Muscle of back (tissue), 13 donors: ENCODE measurements at places on chromosomes 11 and 22. TPM values are rescaled to one million over a fixed set of nuclear protein-coding genes. Genes with fewer than 3 reads are reported as not detected.

- no peak for DNase-seq
Measured at GRCh38 chr11:123139206-123139605, 55.8 kb downstream of the CLMP start.

- DNase-seq: no peak
Measured at GRCh38 chr22:27761000-27761399, 40.6 kb downstream of the MN1 start.

GRCh38 chr11:70272009-70272408 lies 1.5 kb downstream of the PPFIA1 start:
- DNase-seq: no peak

DNA sequence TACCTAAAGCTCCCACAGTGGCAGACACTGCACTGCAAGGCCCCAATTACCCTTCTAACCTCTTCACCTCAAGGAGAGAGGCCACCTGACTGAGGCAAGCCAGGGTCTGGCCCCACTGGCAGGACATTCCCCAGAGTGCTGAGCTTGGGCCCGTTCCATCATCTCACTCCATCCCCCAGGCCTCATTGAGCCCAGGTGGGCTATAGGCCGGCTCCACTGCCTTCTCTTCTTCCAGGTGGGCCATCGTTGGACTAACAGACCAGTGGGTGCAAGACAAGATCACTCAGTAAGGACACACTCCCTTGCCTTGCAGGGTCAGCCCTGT lies 19.1 kb downstream of the CDC45 start:
- DNase-seq: no peak

GRCh38 chr11:103928040-103928801 lies 108.2 kb upstream of the DDI1 start:
- no peak for DNase-seq

GRCh38 chr11:9616042-9616675 lies 42.7 kb downstream of the WEE1 start:
- no peak for DNase-seq

DNA sequence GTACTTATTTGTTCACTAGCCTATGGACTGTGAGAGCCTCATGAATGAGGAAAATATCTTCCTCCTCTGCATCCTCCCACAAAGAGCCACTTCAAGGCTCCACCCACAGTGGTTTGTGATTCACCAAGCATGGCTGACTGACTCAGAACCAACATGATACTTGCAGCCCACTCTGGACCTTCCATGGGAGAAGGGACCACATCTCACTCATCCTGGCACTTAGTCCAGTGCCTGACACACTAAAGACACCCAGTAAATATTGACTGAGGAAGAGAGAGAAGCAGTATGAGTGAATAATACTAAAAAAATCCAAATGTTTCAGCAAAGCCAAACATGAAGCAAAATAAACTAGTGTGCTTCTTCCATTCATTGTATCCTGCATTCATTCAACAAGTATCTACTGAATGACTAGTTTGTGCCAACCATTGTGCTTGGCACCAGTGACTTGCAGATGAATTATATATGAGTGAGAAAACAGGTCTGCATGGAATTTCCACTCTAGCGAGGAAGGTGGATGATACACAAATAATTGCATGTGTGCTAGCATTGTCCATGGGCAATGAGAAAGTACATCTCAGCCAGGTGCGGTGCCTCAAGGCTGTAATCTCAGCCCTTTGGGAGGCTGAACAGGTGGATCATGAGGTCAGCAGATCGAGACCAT lies 54.9 kb upstream of the BLID start:
- peak; percentile 77 for DNase-seq

DNA sequence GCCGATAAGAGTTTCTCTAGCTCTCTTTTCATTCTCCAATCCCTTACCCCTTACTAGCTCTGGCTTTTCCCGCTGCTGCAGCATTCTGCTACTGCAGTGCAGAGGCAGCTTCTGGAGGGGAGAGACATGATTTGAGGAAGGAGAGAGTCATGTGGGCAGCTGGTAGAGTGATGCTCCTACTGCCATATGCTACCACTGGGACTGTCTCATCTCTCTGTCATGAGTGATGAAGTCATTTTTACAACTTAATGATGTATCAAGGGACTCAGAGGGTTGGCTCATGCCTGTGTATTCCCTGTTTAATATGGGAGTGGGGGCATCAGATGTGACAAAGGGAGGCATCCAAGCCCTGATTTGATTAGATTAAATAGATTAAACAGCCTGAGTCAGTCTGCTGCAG lies 11.3 kb downstream of the SLC17A6 start:
- no peak for DNase-seq

DNA sequence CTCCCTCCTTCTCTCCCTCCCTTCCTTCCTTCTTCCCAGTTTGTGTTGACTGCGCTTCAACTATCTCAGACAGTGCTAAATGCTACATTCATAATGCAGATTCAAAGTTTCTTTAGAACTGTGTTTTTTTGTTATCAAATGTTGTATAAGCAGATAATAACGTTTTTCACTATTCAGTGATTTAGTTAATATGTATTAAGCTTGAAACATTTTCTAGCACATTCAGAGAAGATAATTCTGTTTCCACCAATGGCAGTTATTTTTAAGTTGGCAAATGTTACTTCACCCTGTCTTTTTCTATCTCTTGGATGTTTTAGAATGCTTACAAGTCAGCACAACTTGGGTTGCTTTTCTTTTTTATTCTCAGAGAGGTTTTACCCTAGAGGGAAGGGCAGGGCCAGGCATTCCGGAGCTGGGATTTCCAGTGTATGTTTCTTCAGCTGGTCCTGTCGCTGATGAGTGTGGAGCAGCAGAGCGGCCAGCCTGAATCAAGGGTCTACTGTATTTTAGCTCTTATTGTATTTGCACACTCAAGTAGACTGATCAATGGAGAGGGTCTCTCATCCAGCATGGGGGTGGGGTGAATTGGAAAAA lies 162.3 kb upstream of the ARHGAP20 start:
- no peak for DNase-seq

DNA sequence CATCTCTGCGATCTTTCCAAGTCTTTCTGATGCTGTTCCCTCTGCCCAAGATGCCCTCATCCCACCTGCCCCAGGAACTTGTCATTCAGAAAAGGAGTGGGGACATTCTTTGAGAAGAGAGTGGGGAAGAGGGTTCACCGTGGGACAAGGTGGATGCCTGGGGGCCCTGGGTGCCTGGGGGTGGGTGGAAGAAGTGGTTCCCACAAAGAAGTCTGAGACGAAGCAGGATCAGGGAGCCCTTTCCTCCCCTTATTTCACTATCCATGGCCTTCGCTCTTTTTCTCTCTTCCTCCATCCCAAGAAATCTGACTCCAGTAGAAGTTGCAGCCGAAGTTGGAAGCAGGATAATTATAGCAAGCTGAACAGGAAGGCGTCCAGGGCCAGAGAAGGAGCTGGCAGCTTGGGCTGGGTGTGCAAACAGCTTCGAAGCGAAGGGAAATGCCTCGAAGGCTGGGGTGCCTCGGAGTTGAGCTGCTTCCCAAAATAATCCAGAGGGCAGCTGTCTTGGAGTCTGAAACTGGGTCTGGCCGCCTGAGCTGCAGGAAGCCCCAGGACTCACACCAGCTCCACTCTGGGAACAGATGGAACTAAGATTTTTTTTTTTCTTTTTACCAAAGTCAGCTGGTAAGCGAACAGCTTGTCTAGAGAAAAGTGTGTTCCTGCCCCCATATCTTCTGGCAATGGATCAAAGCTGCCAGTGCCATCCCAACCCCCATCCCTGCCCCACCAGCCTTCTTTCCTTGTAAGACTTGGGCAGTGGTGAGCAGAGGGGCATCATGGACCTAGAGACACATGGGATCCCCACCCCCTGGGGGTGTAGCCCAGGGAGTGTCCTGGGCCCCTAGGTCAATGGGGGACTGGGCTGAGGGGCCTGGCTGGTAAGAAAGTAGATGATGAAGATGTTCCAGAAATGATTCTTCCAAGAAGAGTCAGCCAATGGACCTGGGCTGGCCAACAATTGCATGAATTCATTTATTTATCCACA lies 31.5 kb downstream of the PARVG start:
- DNase-seq: peak; percentile 67

DNA sequence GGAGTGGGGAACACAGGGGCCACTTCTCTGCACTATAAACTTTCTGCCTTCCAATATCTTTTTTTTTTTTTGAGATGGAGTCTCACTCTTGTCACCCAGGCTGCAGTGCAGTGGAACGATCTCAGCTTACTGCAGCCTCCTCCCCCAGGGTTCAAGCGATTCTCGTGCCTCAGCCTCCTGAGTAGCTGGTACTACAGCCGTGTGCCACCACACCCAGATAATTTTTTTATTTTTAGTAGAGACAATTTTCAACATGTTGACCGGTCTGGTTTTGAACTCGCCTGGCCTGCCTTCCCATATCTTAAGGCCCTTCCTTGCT lies 1.7 kb downstream of the SLC3A2 start:
- DNase-seq: no peak

DNA sequence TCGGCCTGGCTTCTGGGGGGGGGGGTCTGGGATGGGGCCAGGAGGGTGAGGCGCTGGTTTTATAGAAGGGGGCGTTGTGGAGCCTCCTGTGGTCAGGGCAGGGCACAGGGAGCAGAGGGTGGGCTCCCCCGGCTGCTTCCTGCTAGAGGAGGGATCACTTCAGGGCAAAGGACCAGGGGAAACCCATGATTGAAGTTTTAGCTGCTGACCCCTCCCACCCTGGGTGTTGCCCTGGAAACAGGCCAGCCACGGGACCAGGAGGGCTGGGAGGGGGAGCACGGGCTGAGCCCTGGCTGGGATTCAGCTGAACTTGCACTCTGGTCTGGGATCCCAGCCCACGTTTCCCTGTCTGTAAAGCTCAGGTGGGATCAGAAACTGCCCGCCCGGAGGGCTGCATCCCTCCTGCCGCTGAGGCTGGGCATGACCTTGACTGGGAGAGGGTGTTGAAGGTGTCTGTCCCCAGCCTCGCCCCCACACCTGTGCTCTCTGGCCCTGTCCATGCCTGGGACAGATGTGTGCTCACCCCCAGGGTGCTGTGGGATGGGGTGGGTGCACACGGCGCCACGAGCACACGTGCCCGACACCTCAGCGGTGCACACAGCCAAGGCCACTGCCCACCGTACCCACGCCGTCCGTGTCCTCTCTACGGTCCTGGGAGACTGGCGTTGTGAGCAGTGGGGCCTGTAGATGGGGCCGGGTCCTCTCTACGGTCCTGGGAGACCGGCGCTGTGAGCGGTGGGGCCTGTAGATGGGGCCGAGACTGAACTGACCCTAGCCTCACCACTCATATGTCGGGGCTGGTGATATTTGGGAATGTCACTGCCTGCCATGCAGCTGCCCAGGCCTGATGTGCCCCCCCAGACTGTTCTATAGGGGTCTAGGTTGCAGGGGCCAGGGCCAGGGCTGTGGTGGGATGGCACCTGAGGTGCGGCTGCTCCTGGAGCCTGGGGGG lies 2.3 kb downstream of the TSPAN4 start:
- peak; percentile 94 for DNase-seq

DNA sequence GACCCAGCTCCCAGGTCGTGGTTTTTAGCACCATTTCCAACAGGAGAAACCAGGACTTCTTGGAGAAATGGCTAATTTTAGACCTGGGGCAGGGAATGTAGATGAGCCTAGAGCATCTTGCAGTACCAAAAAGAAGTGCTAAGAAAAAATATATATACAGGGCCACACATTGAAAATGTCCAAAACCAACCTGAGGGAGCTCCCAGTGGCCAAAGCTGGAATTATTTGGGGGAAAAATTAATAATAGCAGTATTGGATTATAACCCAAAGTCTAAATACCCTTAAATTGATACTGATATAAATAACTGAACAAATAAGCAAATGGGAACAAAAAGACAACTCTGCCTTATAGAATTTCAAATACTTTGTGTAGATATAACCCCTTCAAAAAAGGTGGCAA lies 108.0 kb downstream of the PARVA start:
- DNase-seq: no peak

DNA sequence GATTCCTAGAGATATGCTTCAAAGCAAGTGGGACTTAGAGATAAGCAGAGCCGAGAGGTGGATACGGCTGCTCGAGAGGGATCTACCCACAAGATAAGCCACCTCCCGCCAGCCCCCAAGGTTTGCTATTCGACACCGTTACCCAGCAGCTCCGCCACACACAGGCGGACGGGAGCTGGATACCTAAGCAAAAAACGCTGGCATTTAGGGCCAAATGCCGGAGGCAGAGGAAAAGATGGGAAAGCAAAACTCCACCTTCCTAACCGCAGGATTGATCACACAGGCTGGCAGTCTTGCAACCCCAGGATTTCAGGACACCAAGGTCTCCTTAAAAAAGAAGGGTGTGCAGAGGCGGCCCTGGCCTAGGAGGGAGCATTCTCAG lies 709 bp downstream of the FTH1 start:
- no peak for DNase-seq

DNA sequence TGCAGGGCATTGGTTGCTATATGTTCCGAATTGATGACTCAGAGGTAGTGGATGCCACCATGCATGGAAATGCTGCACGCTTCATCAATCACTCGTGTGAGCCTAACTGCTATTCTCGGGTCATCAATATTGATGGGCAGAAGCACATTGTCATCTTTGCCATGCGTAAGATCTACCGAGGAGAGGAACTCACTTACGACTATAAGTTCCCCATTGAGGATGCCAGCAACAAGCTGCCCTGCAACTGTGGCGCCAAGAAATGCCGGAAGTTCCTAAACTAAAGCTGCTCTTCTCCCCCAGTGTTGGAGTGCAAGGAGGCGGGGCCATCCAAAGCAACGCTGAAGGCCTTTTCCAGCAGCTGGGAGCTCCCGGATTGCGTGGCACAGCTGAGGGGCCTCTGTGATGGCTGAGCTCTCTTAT lies 5.4 kb upstream of the TTC36 start:
- peak; percentile 19 for DNase-seq

- no peak for DNase-seq
Measured at GRCh38 chr11:103903621-103904323, 132.7 kb upstream of the DDI1 start.

- DNase-seq: no peak
Measured at GRCh38 chr11:116072601-116073410, 568.6 kb upstream of the CADM1 start.

DNA sequence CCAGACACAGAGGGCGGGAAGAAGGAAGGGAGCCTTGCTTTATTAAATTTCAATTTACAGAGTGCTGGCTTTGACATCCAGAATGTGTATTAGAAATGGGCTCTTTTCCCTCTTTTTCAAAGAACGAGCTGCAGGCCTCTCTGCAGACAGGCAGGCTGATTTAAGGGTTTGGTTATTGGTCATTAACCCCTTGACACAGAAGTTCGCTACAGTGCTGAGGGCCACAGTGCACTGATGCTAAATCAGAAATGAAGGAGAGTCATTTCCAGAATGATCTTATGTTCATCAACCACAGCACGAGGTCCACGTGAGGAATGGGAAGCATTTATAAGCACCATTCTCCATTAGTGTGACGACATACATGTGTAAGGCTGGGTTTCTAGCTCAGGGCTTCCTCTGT lies 51.8 kb downstream of the CSNK2A3 start:
- DNase-seq: no peak

Gene OR4S1
- not detected for polyA plus RNA-seq

Gene GP1BB
- 15.9 TPM for polyA plus RNA-seq

Gene SMC1B
- polyA plus RNA-seq: 0.09 TPM

Gene KCTD14
- polyA plus RNA-seq: 1.8 TPM

Gene IGLL1
- 0.59 TPM for polyA plus RNA-seq

Gene ADM
- polyA plus RNA-seq: 8.2 TPM

Gene PDGFB
- polyA plus RNA-seq: 17.1 TPM

Gene SLC5A4
- polyA plus RNA-seq: 0.46 TPM

Gene NTM
- 24.7 TPM for polyA plus RNA-seq

Gene OR4A16
- polyA plus RNA-seq: not detected

Gene MMP1
- polyA plus RNA-seq: 0.43 TPM

Gene SYT9
- 2.8 TPM for polyA plus RNA-seq

Gene CECR2
- polyA plus RNA-seq: 17.9 TPM

Gene OR2AG2
- polyA plus RNA-seq: not detected
